ENCODE measurements at places on chromosomes 13 and 19.

DNA sequence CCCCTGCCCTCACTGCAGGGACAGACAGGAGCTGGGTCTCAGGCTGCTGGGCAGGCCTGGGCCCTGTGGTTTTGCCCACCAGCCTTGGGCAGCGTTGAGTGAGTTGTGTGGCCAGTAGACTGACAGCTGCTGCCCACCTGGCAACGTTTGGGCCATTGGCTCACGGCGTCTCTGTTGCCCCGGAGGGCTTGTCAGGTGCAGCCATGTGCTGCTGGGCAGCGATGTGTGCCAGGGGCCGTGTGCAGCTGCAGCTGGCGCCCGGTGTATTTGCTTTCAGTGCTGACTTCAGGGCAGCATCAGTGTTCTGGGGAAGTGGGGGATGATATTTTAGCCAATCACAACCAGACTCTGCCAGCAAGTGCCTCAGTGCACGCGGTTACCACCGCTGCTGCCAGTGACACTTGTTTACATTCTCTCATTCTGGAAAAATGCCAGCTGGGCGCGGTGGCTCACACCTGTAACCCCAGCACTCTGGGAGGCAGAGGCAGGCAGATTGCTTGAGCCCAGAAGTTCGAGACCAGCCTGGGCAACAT is 10.6 kb downstream of the FZR1 start:
- no peak for DNase-seq

- DNase-seq, result no peak
Measured at GRCh38 chr19:35609851-35610353, 2.6 kb upstream of the HAUS5 start.

- no peak for DNase-seq
Measured at GRCh38 chr19:4396949-4397783, 3.2 kb downstream of the SH3GL1 start.

- DNase-seq, result no peak
Measured at GRCh38 chr13:40565282-40566148, 100.9 kb downstream of the FOXO1 start.

DNA sequence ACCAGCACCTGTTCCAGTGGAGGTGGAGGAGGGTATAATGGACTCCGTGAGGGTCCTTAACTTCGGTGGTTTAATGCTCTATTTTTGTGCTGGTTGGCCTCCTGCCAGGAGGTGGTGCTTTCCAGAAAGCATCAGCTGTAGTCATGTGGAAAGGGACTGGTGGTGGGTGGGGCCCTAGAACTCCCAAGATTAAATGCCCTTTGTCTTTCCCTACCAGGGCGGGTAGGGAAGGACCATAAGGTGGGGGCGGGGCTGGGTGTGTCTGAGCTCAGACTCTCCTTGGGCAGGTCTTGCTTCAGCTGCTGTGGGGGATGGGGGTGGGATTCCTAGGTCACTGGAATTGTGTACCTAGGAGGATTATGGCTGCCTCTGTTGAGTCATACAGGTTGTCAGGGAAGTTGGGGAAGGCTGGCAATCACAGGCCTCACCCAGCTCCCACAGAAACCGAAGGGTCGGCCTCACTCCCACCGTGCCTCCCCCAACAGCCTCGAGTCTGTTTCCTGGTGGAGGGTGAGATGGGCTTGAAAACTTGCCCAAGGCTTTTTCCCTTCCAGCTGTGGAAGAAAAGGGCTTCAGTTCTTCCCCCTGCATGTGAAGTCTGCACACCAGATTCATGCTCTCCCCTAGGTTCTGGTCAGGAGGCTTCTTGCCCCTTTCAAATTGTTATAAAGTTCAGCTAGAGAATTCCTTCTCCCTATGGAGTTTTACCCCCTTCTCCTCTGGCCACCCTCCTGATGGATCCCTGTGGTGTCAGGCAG is 60.3 kb upstream of the CLDN10 start:
- no peak for DNase-seq

- DNase-seq, result no peak
Measured at GRCh38 chr13:111657013-111657412, 336.6 kb downstream of the TEX29 start.

Data from stimulated activated CD4-positive, alpha-beta T cell treated with anti-CD3 and anti-CD28 coated beads, Interleukin-12 subunit alpha, Interleukin-12 subunit beta, amount 100 ng/mL, for 48 hours (primary cell).